ENCODE measurements at places on chromosomes 12 and 14.

- ATAC-seq, result no peak
These were observed 273.9 kb downstream of the GLT1D1 start for GRCh38 chr12:129127211-129127610.

DNA sequence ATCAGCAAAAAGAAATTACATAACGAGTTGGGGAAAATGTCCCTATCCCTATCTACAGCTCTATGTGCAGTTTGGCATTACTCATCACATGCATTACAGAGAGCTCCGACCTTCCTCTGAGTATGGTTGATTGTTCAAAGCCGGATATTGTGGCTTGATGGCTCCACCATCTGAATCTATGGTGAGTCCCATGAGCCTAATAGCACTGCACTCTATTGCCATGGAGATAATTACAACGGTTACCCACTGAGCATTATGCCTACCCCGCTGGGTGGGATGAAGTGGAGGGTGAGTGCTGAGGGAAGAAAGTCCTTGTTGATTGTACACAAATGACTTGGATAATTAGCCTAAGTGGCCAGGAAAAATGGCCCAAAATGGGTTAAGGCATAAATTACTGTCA lies 800.5 kb downstream of the NRXN3 start:
- ATAC-seq, result no peak

GRCh38 chr14:51201890-51202289 lies 38.2 kb upstream of the TMX1 start:
- no peak for ATAC-seq

DNA sequence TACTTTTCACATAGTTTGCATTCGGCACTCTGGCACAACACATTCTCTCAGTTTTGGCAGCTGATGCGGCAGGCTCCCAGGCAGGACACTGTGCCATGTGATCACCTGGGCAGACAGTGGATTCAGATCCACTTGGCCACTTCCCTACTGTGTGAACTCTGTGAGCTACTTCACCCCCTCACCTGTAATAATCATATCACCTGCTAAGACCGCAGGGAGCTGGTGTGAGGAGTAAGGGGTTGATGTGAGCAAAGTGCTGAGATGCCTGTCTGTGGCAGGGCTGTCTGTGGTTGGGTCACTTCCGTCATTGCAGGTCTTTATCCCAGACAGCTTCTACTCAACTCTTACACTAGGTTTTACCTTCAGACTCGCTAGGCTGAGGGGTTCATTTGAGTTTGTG lies 50.4 kb upstream of the AMN start:
- no peak for ATAC-seq

Data from esophagus mucosa (tissue), 1 donor.